ENCODE measurements at places on chromosomes 6 and 20.

GRCh38 chr6:133594652-133595110, 294.2 kb upstream of the TCF21 start:
- DNase-seq = no peak

DNA sequence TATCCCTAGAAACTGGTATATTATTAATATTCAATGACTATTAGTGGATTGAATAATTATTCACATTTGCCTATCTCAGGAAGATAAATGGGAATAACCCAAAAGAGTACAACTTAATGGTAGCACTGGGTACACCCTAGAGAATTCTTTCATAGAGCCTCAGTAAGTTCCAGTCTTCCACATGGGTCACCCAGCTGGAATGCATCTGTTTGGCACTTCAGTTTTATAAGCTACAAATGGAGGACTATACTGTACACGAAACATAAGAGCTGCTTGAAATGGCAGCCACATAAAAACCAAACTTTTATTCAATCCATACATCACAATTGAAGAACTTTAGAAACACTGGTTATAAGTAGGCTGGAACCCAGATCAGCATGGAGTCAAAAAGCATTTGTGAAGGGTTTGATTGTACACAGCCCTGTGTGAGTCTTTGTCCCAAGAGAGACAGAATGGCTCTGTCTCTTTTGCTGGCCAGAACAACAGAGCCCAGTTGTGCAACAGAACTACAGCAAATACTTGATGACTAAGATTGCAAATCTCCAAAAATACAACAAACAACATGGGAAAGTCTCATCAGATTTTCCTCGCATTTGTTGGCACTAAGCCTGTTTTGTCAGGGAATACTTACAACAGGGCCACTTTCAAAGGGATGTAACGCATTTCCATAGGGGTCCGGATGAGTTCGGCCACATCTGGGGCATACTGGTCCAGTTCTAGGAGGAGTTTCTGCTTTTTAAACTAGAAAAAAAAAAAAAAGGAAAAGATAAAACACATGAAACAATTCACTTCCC, 39.5 kb downstream of the PIGU start:
- DNase-seq = no peak

DNA sequence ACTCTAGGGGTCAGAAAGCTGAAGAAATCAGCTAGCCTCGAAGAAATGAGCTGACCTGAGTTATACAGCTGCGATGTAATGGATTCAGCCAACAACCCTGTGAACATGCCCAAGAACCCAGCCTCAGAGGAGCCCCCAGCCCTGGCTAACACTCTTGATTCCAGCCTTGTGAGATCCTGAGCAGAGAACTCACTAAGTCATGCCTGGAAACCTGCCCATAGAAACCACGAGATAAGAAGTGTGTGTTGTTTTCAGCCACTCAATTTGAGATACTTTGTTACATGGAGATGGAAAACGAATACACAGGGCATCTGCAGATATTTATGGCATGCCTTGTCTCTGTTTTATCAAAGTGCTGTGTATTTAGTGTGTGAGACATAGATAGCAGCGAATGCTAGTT, 265.2 kb downstream of the QKI start:
- DNase-seq = no peak

DNA sequence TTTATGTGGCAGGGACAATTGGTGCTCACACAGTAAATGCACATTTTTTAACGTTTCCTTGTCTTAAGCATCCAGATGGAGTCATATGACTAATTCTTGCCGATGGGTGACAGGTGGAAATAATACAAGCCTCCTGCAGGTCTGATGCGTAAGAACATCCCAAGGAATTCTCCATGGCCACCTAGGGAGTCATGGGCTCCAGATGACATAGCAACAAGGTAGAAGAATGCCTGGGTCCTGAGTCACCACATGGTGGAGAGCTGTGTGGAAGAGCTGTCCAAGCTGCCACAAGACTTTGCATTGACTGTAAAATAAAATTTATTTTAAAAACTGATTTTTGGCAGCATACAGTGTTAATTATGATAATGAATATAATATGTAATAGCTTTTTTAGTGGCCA, 77.0 kb upstream of the MAP3K7 start:
- no peak for DNase-seq

DNA sequence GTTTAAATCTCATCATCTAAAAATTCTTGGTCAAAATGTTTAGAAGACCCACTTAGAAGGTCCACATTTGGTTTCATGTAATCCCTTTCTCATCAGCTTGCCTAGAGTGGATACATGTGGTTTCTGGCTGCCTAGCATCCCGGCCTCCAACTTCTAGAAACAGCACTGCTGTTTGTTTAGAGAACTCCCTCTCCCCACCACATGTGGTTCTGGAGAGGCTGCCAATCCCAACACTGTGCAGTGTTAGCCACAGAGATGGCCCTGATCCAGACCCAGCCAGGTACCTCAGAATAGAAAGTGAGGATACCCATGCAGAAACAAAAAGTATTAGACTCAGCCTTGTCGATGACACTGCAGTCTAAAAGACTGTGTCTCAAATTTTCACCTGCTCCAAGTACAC, 241.8 kb downstream of the BCKDHB start:
- peak; percentile 63 for DNase-seq

GRCh38 chr6:107221519-107221918, 106.2 kb upstream of the BEND3 start:
- DNase-seq = no peak
